ENCODE measurements at places on chromosomes 2 and 18. TPM values are rescaled to one million over a fixed set of nuclear protein-coding genes. Genes with fewer than 3 reads are reported as not detected.

DNA sequence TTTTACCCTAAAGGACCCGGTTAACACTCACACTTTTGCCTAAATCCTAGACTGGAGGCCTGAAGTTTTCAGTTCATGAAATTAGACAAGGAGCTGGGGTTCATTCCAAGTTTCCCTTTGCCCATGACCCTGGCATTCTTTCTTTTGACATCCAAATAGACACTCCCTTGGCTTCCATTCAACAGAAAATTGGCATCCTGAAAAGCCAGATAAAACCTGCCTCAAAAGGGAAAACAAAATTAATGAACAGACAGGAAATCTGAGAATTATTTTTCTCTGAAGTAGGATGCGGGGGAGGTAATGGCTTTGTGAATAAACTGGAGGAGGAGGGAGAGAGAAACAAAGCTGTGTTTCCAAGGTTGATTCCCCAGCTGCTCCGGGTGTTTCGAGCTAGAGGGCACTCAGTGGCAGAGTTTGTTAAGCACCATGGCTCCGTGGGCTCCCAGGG, 41.0 kb downstream of the SPP2 start:
- H3K36me3 ChIP-seq, result no peaks in the 10 kb centered on the region
- peak; percentile 69 for DNase-seq
- H3K27me3 ChIP-seq, result no peaks in the 10 kb centered on the region

DNA sequence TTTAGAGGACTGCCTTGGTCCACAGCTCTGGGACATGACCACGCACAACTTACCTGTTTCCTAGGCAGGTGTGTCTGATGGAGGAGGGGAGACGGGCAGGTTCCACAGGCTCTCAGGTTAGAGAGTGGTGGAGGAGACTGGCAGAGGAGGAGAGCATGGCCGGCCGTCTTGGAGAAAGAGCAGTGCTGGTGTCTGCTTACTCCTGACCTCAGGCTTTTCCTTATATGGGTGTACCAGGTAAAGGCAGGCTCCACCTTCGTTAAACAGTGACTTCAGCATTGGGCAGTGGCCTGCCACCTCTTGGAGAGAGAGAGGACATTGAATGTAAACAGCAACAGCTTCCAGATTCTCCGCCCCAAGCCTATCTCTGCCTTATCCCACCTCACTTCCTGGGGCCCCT, at the start of gene CAPN13:
CAPN13 (minus strand) TSS at position 198 of the 400 bp plus-strand sequence. CDS start 20,121 bp downstream, outside the sequence.
- H3K36me3 ChIP-seq, result no peaks in the 10 kb centered on the region
- no peaks in the 10 kb centered on the region for H3K4me1 ChIP-seq
- no peaks in the 10 kb centered on the region for H3K27me3 ChIP-seq
- no peak within 1 kb of the TSS for H3K27ac ChIP-seq
- no peak for DNase-seq
- no peak within 1 kb of the TSS for H3K4me3 ChIP-seq

DNA sequence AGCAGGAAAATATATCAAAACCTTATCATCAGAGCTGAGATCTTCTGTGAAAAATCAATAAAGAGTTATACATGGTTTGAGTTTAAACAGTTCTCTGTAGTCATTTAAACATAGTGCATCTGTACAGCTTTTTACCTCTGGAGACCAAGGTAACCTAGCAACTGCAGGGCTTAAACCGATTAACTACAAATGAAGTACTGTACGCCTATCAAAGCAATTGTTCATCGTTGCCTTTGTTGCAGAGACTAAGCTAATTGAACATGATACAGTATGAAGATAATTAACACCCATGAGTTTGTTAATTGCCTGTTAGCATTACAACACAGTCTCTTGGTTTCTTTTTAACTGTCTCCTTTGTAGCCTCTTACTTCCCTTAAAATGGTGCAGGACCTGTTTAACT, 147.9 kb downstream of the LNPK start:
- no peaks in the 10 kb centered on the region for H3K4me1 ChIP-seq
- no peak for DNase-seq
- H3K4me3 ChIP-seq, result no peak overlapping the region
- H3K36me3 ChIP-seq, result no peaks in the 10 kb centered on the region
- no peak overlapping the region for H3K27ac ChIP-seq

GRCh38 chr2:190318931-190319554, 583 bp downstream of the HIBCH start:
- peak overlapping the region; percentile 85 for H3K4me3 ChIP-seq
- peak; percentile 10 for DNase-seq
- no peaks in the 10 kb centered on the region for H3K27me3 ChIP-seq
- peaks cover 17% of the 10 kb centered on the region for H3K4me1 ChIP-seq
- peak overlapping the region; percentile 23 for H3K27ac ChIP-seq

GRCh38 chr2:139293992-139294548, 513.9 kb upstream of the NXPH2 start:
- no peak overlapping the region for H3K27ac ChIP-seq
- H3K36me3 ChIP-seq, result no peaks in the 10 kb centered on the region
- DNase-seq, result no peak
- no peaks in the 10 kb centered on the region for H3K27me3 ChIP-seq
- H3K4me3 ChIP-seq, result no peak overlapping the region

Gene PDE1A
- total RNA-seq, result 5.1 TPM

DNA sequence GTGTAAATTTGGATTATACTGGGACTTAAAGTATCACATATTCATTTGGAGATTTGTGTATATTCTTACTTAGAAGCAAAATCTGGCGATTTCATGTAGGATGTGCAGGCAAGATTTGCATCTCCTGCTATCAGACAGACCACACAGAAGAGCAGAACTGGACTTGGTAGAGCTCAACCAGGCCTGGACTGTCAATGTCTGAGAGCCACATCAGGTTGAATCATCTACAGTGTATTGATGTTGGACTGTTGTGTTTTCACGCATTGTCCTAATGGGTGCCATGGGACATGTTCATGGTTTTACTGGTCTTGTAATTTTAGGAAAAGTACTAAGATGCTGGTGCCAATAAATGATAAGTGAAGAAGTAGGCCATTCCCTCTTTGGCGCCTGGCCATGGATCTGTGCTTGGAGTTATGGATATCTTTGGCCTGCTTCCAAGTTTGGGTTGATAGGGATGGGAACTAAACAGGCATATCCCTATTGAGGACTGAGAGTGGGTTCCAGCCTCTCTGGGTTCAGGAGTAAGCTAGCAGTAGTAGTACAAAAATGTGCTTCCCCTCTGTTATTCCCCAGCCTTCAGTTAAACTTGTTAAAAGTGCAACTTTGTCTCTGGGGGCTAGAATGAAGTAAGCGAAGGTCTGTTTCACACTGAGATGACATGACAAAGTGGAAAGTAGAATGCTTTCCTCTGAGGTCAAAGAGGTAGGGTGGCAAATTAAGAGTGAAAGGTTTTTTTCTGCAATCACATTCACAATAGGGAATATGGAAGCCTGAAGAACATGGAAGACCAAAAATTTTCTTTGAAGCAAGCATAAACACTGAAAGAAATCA, 49.2 kb upstream of the NEMP2 start:
- no peaks in the 10 kb centered on the region for H3K36me3 ChIP-seq
- H3K4me1 ChIP-seq, result no peaks in the 10 kb centered on the region
- no peaks in the 10 kb centered on the region for H3K27me3 ChIP-seq

DNA sequence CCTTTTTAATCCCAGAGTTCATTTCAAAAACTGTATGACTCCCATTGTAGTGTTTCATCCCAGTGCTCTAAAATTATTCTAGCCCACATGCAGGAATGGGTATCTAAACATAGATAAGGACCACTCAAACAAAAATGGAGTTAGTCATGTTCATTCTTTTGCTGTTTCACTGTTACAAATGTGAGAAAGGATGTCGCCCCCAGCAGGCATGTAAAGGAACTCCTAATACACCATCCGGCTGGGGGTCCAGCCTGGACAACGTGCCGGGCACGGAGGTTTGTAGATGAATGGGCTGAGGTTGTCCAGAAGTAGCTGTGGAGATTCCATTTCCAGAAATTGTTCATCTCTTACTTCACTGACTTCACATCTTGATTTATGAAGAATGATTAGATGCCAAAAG, 101.9 kb upstream of the RAB12 start:
- H3K27me3 ChIP-seq, result no peaks in the 10 kb centered on the region
- H3K4me3 ChIP-seq, result no peak overlapping the region
- no peaks in the 10 kb centered on the region for H3K36me3 ChIP-seq

DNA sequence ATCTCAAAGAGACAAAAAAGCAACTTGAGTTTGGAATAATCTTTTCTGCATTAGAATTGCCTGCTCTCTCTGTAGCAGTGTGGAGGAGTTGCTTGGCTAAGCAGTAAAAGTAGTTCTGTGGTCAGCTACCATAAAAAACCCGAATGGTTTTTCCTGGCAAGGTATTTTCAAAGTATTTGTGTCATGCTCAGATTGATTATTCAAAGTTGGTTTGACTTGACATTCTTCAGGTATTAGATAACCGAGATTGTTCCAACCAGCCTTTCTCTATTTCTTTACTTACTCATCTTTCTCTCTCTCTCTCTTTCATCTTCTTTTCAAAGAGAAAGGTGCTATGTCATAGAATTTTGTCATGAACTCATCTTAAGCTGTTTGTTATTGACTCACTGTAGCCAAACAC, 404.9 kb downstream of the CPS1 start:
- H3K4me1 ChIP-seq, result no peaks in the 10 kb centered on the region
- DNase-seq, result no peak
- H3K27me3 ChIP-seq, result no peaks in the 10 kb centered on the region

Gene DCC
- total RNA-seq, result not detected

GRCh38 chr2:73107211-73107926, 5.4 kb downstream of the RAB11FIP5 start:
- H3K27ac ChIP-seq, result no peak overlapping the region
- H3K36me3 ChIP-seq, result no peaks in the 10 kb centered on the region
- no peaks in the 10 kb centered on the region for H3K27me3 ChIP-seq

DNA sequence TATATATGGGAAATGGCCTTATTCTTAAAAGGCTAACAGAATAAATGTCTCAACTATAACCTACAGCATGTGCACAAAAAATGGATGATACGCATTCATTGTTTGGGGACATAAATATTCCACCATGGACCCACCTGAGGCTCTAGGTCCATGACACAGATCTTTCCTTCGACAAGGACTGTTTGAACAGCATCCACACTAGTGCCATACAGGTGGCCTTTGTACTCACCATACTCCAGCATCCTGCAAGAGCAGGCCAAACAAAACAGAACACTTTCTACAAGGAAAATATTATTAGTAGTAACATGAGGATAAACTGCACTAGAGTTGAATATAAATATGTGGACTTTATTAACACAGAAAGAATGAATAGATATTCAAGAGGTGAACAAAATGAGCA, 6.1 kb upstream of the TMEM237 start:
- H3K36me3 ChIP-seq, result no peaks in the 10 kb centered on the region
- H3K27me3 ChIP-seq, result no peaks in the 10 kb centered on the region
- no peak overlapping the region for H3K4me3 ChIP-seq
- H3K27ac ChIP-seq, result no peak overlapping the region
- DNase-seq, result no peak
- H3K4me1 ChIP-seq, result peaks cover 4% of the 10 kb centered on the region

DNA sequence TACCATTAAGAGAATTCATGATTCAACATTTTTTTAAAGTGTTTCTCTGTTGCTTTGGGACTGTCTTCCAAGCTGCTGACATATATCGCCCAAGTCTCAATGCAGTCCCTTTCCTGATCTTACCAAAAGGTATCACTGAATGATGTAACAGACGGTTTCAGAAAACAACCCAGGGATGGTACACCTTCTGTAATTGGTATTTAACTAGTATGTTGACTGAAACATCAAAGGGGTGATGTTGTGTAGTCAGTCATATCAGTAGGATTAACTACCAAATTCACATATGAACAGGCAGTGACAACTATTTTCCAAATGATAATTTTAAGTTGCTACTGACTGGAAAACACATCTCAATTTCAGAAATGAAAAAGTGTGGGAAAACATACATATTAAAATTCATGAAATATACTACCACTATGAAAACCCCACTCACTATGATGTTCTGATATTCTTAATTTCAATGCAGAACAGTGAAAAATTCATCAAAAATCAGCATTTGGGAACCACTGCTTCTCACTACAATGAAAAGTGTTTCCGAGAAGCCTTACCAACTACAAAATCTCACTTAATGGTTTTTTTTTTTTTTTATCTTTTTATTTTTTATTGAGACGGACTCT, 59.8 kb downstream of the MEMO1 start:
- H3K27ac ChIP-seq, result no peak overlapping the region
- no peaks in the 10 kb centered on the region for H3K4me1 ChIP-seq
- no peaks in the 10 kb centered on the region for H3K36me3 ChIP-seq
- DNase-seq, result no peak

GRCh38 chr18:37219257-37219656, 346.3 kb downstream of the CELF4 start:
- no peak for DNase-seq
- no peak overlapping the region for H3K27ac ChIP-seq
- H3K4me1 ChIP-seq, result no peaks in the 10 kb centered on the region
- no peak overlapping the region for H3K4me3 ChIP-seq
- H3K36me3 ChIP-seq, result no peaks in the 10 kb centered on the region
- no peaks in the 10 kb centered on the region for H3K27me3 ChIP-seq

DNA sequence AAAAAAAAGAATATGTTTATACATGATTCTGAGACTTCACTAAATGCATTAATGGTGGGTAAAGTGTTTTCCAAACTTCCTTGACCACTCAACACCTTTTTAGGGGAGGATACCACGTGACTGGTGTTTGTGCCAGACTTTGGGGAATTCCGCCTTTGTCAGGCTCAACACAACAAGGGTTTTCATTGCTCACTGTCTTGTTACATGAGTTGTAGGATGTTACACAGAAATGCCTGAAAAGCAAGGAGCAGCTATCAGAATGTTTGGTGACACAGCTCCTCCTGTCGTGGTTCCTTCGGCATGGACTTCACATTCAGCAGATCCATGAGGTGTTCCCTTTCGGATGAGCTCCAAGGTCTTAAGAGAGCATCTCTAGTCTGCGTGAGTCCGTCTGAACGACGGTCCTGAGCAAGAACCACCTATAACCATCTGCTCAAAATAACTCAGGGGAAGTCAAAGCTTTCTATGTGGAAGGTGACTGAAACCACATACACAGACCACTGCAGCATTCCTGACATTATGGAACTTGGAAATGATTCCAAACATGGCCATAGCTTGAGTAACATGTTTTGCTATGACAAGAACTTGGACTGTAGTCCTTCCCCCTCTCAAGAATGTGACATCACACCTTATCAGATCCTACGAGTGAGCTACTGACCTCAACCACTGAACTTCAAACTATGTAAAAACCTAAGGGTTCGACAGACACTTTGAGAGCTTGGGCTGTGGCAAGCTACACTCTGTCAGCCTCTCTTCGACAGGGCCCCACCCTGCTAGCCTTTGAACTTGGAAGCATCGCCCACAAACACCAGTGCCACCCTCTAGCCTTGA, 57.5 kb downstream of the MCFD2 start:
- H3K27me3 ChIP-seq, result no peaks in the 10 kb centered on the region
- no peaks in the 10 kb centered on the region for H3K36me3 ChIP-seq
- H3K4me3 ChIP-seq, result no peak overlapping the region
- peaks cover 11% of the 10 kb centered on the region for H3K4me1 ChIP-seq
- H3K27ac ChIP-seq, result no peak overlapping the region

DNA sequence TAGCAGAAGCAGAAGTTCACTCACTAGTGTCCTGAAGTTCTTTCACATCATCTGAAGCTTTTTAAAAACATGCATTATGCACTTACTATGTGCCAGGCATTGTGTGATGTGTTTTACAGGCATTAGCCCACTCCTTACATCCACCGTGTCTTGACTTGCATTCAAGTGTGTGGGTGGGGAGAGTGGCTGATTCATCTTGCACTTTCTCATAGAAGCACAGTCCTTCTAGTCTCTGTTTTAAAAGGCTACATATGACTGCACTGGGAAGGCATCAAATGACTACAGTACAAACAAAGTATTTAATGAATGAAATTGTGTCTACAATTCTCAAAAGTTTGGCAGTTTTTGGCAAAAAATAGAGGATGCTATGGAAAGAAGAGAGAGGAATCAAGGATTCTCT, 21.6 kb upstream of the DSC3 start:
- no peaks in the 10 kb centered on the region for H3K36me3 ChIP-seq
- H3K27ac ChIP-seq, result no peak overlapping the region
- no peaks in the 10 kb centered on the region for H3K27me3 ChIP-seq
- H3K4me1 ChIP-seq, result no peaks in the 10 kb centered on the region

Data from adrenal gland (tissue), 19 donors.